ENCODE measurements at places on chromosomes 6 and 20.

DNA sequence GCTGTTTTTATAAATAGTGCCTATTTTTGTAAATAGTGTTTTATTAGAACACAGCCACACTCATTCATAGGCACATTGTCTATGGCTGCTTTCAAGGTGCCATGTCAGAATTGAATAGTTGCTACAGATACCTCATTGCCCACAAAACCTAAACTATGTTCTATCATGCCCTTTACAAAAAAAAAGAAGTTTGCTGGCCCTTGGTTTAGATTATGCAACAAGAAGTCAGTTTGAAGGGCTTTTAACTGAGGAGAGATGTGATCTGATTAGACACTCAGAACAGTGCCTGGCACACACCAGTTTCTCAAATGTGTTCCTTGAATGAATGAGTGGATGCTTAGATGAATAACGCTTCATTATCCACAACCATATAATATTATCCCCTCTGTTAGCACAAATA, 366.1 kb downstream of the MAFB start:
- DNase-seq: no peak

- no peak for DNase-seq
Observed at GRCh38 chr6:154251116-154251515, 105.5 kb downstream of the IPCEF1 start.

DNA sequence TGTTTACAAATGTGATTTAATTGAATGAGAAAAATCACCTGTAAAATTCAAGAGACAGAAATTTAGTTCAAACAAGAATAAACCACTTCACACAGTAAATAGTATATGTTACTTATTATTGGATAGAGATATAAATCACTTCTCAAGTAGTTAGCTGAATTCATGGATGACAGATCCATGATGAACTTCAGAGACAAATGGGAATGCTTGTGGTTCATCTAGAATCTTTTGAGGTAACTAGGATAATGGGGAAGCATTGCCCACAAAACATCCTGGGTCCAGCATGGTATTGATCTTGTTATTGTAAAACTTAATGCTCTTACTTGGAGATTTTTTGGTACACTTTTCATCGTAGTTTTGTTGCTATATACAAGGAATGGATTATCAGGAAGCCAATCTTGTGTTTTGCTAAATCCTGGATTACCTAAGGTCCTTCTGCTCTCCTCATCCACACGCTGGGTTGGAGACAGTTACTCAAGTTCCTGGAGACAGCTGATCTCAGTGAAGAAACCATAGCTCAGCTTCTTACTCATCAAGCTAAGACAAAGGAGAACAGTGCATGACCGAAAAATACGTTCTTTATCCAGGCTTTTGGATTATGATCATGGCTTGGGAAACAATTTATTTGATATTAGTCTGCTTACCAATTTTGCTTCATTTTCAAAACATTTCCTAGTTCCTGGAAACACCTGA, 142.5 kb upstream of the PREP start:
- DNase-seq: no peak

- DNase-seq: peak; percentile 66
Observed at GRCh38 chr6:169654598-169655391, 47.0 kb downstream of the WDR27 start.

DNA sequence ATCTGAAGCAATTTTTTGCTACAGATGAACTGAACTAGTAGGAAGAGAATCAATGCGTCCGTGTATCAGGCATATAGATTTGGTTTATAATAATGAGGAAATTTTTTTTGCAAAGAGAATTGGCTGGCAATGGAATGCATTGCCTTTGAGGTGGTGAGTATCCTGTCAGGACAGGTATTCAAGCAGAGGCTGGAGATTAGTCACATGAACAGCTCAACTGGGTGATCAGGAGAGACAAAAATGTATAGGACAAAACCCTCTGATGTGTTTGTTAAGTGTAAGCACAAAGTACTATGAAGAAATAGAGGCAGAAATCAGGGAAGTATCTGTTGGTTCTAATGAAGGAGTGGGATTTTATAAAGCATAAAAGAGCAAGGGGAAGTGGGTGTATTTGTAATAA, 80.5 kb downstream of the ISM1 start:
- DNase-seq: no peak

DNA sequence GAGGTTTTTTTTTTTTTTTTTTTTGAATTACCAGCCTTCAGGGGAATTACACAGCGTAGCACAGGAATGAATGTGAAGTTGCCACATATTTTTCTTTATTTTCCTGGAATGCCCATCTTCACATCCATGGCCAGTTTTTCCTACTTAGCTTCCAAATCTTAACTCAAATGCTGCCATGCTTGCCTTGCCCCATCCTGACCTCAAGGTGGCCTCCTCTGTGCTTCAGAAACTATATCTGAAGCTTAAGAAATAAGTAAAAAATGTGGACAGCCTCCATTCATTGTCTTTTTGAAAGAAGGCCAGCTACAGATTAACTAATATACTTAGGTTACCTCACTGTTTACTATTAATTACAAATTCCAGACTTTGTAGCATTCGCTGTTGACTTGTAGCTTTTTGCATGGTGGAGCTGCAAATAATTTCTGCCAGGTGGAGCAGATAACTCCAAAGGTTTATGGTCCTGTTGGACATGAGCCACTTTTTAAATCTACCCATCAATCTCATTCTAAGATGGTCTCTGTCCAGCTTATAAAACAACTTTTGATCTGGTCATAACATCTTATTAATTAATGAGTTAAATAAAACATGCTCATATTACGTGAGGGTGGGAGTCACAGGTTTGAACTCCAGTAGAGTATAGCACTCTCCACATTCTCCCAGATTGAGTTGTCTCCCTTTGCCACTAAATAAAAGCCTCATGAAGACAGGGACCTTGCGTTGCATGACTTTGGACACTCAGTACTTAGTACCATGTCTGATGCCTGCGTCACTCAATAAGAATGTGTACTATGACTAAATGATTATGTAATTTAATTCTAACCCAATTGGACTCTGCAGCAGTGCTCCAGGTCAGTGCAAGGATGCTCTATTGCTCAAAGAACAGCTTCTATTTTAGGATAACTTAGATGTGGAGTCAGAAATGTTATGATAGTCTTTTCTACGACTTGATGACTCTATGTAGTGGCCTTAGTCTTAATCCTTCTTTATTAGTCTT, 678.6 kb upstream of the CITED2 start:
- DNase-seq: no peak

- no peak for DNase-seq
Observed at GRCh38 chr6:149031201-149031858, 284.5 kb downstream of the UST start.

DNA sequence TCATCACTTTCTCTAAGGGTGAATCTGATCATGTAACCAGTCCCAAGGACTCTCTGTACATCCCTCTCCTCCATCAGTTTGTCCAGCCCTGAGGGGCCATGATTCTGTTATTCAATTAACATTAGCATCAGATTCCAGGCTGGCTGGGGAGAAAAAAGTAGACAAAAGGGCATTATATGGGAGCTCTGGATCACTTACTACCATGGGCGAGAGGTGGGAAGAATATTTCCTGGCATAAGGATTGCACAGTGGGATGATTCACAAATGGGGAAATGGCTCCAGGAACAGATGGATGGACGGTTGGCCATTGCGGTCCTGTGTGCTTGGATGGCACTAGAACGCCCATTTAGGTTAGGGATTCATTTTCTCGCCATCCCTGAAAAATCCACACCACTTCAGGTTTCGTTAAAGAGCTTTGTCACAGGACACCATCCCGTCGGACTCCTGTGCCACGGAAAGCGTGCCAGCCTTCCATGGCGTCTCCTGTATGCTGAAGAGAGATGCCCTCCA, 112.6 kb downstream of the THBS2 start:
- DNase-seq: no peak

GRCh38 chr6:167005350-167006159, 6.4 kb downstream of the CEP43 start:
- no peak for DNase-seq

DNA sequence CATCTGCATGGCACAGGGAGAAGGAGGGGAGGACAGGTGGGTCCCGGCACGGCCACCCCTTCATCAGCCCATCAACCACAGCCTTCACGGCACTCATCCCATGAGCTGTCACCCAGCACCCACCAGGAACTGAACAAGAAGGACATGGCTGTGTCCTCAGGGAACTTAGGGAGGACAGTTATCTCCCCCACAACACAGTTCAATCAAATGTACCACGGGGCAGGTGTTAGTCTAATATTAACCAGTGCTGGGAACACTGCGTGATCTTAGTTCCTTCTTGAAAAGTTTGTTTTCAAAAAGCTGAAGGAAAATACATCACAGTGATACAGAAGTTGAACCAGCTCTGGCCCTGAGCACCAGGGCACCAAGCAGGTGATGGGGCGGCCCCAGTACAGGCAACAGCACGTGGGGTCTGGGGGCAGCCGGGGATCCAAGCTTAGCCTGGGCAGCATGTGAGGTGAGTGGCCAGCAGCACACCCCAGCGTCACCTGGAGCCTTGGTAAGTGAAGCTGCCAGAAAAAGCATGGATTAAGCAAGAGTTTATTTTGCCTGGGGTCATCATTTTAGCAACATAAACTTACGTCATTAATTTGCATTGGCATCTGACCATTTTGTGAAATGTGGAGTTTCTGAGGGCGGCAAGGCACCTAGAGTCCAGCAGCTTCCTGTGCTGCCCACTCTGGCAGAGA, 35.5 kb upstream of the AFDN start:
- DNase-seq: no peak

- no peak for DNase-seq
Observed at GRCh38 chr6:31736768-31737314, 511 bp upstream of the CLIC1 start.

DNA sequence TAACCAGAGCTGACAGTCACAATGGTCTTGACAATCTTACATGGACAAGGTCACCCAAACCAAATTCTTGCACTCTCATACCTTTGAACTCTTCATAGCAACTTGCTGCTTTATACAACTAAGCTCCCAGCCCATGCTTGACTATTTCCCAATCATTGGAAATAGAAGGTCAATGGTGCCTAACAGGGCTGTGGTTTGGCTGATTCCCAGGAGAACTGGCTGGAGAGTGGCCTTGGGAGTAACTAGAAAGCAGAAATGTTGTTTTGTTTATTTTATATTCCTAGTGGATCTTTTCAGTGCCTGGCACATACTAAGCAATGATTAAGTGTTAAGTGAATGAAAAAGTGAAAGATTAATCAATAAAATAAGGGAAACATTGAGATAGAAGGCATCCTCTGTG, 3.0 kb downstream of the SPINT4 start:
- no peak for DNase-seq

- DNase-seq: no peak
Observed at GRCh38 chr20:53833333-53834061, 236.9 kb downstream of the BCAS1 start.

GRCh38 chr6:56745971-56746370, 103.3 kb upstream of the DST start:
- DNase-seq: no peak

DNA sequence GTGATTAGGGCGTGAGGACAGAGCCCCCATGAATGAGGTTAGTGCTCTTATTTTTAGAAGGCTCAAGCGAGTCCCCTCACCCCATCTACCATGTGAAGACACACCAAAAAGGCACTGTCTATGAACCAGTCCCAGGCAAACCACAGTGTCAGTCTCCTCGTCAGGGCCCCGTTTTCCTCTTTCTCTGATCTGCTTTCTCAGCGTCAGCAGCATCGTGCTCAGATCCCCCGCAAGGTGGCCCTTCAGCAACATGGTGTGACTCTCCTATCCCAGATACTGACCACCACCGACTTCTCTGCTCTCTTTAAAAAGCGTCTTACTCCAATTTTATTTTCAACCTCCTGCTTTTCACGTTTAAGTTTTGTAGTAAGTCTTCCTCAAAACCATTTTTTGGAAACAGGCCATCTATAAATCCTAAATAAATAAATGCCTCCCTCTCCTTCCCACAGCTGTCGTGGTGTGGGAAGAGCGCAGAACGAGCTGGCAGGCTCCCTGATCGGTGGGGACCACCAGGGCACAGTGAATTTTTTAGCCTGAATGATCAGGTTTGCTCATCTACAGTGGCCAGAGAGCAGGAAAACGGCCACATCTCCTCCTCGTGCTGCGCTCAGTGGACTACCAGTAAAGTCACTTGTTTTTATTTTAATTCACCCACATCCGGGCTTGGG, 113.1 kb downstream of the BMP7 start:
- no peak for DNase-seq

- peak; percentile 63 for DNase-seq
Observed at GRCh38 chr20:36975099-36975818, 23.8 kb upstream of the SAMHD1 start.

DNA sequence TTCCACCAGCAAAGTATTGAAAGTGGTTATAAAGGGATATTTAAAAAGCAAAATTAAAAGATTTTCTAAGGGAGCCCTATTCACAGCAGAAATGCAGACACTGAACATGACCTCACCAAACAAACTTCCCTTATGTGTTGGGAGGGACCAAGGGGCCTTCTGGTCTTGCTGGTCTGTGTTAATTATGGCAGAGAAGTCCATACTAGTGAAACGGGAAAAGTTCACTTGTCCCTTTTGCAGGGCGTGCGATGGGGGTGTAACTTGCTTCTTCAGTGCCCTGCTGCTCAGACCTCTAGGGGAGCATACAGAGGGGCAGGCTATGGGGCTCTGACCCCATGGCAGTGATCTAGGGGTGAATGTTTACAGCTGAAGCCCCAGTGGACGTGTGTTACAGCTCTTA, 53.0 kb upstream of the ZNF337 start:
- DNase-seq: no peak

DNA sequence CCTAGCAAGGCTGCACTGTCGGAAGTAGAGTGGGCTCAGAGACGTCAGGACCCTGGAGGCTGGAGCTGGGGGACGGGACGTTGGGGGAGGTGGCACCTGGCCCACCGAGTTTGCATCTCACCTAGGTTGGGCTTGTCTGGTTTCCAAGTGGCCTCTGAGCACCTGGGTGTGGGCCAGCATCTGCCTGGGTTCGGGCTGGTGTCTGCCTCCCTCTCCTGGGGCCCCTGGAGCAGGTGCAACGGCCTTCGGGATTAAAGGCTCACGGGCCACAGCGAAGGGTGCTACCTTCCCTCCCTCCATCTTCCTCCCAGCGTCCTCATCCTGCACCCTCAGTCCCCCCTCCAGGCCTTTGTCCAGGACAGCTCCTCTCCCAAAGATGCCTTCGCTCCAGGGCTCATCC, 6.0 kb downstream of the HRH3 start:
- DNase-seq: no peak

DNA sequence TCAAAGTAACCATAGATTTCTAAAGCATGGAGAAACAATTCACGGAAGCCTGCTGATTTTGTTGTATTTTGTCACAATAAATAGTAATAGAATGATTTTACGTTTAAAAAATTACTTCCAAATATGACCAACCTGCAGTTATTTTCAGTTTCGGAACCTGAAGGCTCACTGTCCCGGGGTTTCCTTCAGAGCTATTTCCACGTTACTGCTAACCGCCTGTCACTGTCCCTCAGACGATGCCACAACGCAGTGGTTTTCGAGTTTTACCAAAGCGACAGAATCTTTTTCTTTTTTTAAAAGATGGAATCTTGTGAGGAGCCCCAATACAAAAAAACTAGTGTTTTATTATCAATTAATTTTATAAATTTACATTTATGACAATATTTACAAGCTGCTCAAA, 40.5 kb downstream of the PSMG4 start:
- DNase-seq: no peak

GRCh38 chr6:130307752-130308361, 58.0 kb upstream of the TMEM200A start:
- peak; percentile 26 for DNase-seq
